K562 (cell line): ENCODE measurements at places on chromosomes 4 and X. TPM values are rescaled to one million over a fixed set of nuclear protein-coding genes. Genes with fewer than 3 reads are reported as not detected.

- H3K36me3 ChIP-seq = no peaks in the 10 kb centered on the region
- H3K27me3 ChIP-seq = no peaks in the 10 kb centered on the region
- H3K27ac ChIP-seq = no peak overlapping the region
- no peak for DNase-seq
- H3K4me3 ChIP-seq = no peak overlapping the region
These were observed 109.2 kb upstream of the GRPR start for GRCh38 chrX:16014171-16014570.

NPY2R gene
- polyA plus RNA-seq = not detected in 2 replicates

PHKA1 gene
- 5.1 and 5.8 TPM in 2 replicates for polyA plus RNA-seq

GRCh38 chr4:89725268-89725667 is 111.7 kb downstream of the SNCA start:
- no peak overlapping the region for H3K27ac ChIP-seq
- no peak for DNase-seq
- H3K4me3 ChIP-seq = no peak overlapping the region
- H3K4me1 ChIP-seq = no peaks in the 10 kb centered on the region

XPNPEP2 gene
- 0.19 TPM in 1 of 2 replicates, not detected in the other for polyA plus RNA-seq

GRCh38 chrX:132749406-132749805 is 209.0 kb downstream of the HS6ST2 start:
- no peak overlapping the region for H3K4me3 ChIP-seq
- no peaks in the 10 kb centered on the region for H3K4me1 ChIP-seq
- no peaks in the 10 kb centered on the region for H3K36me3 ChIP-seq
- DNase-seq = no peak

MAP9 gene
- 0.04 TPM in 1 of 2 replicates, not detected in the other for polyA plus RNA-seq

DCAF12L1 gene
- polyA plus RNA-seq = not detected in 2 replicates

DNA sequence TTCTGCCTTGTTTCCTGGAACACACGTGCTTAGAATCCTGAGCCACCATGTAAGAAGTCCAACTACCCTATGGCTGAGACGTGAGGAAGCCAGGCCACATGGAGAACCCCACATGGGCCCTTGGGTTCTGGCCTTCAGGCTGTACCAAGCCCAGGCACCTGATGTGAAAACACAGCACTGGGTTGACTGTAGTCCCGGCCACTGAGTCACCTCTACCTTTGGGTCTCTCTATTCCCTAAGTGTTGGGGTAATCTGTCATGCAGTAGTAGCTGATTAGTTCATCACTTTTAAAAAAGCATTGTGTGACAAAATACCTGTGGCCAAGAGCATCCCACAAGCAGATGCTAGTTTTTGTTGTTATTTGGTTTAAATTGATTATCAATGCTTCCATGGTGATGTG is 24.3 kb downstream of the CFAP97 start:
- peaks cover 45% of the 10 kb centered on the region for H3K36me3 ChIP-seq
- H3K4me3 ChIP-seq = no peak overlapping the region
- no peak overlapping the region for H3K27ac ChIP-seq
- DNase-seq = no peak
- no peaks in the 10 kb centered on the region for H3K27me3 ChIP-seq

DNA sequence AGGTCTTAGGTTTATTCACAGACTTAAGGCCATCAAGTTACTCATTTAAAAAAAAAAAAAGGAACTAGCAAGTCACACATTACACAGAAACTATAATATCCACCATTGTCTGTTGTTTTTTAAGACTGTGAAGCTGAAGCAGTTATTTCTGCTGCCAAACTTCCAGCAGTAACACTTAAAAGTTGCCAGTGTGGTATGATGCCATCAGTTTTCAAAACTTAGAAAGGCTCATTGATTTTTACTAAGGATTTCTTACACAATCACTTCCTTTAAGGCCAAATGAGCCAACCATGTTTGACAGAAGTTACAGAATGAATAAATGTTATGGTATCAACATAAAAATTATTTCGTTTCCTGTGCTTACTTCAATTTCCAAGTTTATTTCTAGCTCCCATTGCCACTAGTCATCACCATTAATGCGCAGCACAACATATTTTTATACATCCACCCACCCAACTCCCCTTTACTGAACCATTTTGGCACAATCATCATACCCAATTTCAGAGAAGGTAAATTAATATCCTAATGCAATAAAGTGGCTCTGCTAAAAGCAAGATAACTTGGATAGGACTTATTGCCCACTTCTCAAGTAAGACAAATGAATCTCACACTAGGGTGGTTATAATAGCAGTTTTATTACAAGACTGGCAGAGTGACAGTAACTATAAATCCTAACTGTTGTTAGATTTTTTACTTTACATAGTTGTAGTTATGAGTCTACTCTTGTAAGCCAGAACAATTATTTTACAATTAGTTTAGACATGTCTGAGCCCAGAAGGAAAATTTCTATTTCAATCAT is 13.1 kb downstream of the PDGFC start:
- H3K4me1 ChIP-seq = no peaks in the 10 kb centered on the region
- no peaks in the 10 kb centered on the region for H3K36me3 ChIP-seq
- H3K4me3 ChIP-seq = no peak overlapping the region
- no peak overlapping the region for H3K27ac ChIP-seq

GRCh38 chrX:82127228-82128123 is 925.6 kb downstream of the SH3BGRL start:
- DNase-seq = no peak
- H3K4me1 ChIP-seq = no peaks in the 10 kb centered on the region
- no peak overlapping the region for H3K4me3 ChIP-seq

DNA sequence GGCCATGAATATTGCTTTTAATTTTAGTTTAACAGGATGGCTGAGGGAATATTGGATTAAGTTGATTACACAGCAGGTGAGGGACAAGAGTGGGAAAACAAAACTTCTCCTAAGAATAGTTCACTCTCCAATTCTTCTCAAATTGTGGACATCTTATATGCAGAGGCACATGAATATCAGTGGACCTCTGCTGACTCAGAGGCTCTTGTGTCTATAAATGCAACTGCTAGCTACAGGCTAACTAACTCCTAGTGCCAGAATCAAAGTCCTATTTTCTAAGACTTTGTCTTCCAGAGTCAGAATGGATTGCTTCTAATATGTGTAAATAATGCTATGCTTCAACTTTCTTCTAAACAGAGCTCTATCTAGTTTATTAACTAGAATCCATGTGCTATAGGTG is 175.8 kb downstream of the IL15 start:
- no peak overlapping the region for H3K4me3 ChIP-seq
- no peaks in the 10 kb centered on the region for H3K4me1 ChIP-seq
- H3K27me3 ChIP-seq = no peaks in the 10 kb centered on the region
- no peak overlapping the region for H3K27ac ChIP-seq

DNA sequence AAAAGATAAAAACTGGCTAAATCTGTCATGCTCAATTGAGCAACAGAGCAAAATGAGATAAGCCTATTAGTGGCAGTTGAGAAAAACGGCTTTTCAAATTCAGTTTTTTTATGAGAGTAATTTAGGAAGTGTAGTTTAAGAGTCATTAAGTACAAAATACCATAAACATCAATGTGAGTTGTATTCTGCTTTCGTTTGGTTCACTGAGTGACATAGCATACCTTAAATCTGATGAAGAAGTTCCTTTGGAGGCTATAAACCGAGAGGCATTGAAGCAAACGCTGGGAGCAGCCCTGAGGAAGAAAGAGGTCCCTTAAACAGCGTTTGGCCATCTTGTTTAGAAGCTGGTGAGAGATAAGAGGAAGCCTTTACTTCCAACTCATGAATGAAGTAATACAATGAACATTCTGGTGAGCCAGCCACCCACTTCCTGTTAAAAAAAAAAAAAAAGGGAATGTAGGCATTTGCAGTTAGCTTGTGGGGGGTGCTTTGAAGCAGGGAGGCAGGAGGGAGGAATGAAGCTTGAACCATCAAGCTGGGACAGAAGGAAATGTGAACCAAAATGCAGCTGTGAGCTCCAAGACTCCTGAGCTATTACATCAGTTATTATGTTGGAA is 132.3 kb downstream of the ZNF330 start:
- peaks cover 8% of the 10 kb centered on the region; the same call in 1 of the 3 replicates for H3K4me1 ChIP-seq
- H3K36me3 ChIP-seq = no peaks in the 10 kb centered on the region
- H3K27ac ChIP-seq = peak overlapping the region; percentile 78

GRCh38 chrX:138745196-138745595 is 33.7 kb upstream of the FGF13 start:
- no peaks in the 10 kb centered on the region for H3K27me3 ChIP-seq
- H3K4me1 ChIP-seq = no peaks in the 10 kb centered on the region
- no peak overlapping the region for H3K4me3 ChIP-seq
- peaks cover 3% of the 10 kb centered on the region; the same call in 1 of the 3 replicates for H3K36me3 ChIP-seq
- H3K27ac ChIP-seq = no peak overlapping the region
- peak; percentile 59 for DNase-seq

PCDH7 gene
- not detected in 2 replicates for polyA plus RNA-seq

SUPT20HL1 gene
- polyA plus RNA-seq = not detected in 2 replicates

DNA sequence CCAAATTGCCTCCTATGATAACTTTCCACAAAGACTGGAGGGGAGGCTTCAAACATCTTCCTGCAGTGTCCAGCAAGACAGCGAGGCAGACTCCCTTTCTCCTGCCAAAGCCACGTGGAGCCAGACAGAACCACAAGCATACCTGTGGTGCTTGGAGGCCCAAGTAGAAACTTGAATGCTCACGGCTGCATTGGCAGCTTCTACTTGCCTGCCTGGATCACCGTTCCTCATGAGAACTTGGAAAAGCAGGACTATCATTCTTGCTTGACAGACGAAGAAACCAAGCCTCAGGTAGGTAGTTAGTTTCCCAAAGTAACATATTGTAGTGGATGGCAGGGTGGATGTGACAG is 216.3 kb upstream of the SFRP2 start:
- DNase-seq = no peak
- H3K27ac ChIP-seq = no peak overlapping the region
- no peaks in the 10 kb centered on the region for H3K36me3 ChIP-seq
- no peaks in the 10 kb centered on the region for H3K4me1 ChIP-seq
- H3K27me3 ChIP-seq = no peaks in the 10 kb centered on the region

SPATA4 gene
- not detected in 2 replicates for polyA plus RNA-seq

SERTM2 gene
- 0.08 and 0.11 TPM in 2 replicates for polyA plus RNA-seq

MSN gene
- 193 and 236 TPM in 2 replicates for polyA plus RNA-seq

DNA sequence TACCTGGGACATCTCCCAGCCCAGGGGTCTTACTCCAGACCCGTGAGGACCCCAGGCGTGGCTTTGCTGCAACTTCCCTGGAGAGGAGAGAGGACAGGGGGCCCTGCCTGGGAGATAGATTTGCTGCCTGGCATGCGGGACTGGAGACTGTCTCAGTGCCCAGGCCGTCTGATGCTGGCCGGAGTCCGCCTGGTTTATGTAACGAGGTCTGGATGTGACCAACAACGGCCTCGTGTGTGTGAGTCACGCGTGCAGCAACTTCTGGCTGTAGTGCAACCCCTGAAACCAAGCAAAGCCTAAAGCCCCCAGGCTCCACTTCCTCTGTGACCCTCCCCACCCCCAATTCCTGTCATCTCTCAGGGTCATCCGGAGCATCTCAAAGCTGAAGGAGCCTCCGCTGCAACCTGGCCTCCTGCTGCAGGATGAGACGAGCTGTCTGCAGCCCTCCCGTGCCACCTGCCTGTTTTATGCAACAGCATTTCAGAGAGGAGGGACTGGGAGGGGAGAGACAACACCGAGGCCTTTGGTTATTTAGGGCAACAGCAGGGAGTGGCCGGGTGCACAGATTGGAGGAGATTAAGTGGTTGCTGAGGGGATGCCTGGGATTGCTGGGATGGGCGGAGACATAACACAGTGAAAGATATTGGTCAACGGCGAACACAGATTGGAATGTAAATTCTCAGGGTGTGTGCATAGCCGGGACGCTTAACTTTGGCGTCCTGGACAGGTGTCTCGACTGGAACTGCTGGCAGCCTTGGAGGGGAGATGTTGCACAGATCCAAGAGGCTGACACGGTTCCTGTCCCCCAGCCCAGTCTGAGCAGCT is 16.0 kb downstream of the XG start:
- no peak overlapping the region for H3K4me3 ChIP-seq
- H3K36me3 ChIP-seq = no peaks in the 10 kb centered on the region
- H3K4me1 ChIP-seq = no peaks in the 10 kb centered on the region
- H3K27ac ChIP-seq = no peak overlapping the region
- peaks cover 24% of the 10 kb centered on the region for H3K27me3 ChIP-seq
- no peak for DNase-seq

NXF2B gene
- polyA plus RNA-seq = 0.80 and 1.8 TPM in 2 replicates

- H3K4me3 ChIP-seq = no peak overlapping the region
- no peaks in the 10 kb centered on the region for H3K36me3 ChIP-seq
- H3K27ac ChIP-seq = no peak overlapping the region
- H3K27me3 ChIP-seq = no peaks in the 10 kb centered on the region
- no peaks in the 10 kb centered on the region for H3K4me1 ChIP-seq
These were observed 47.4 kb downstream of the SMIM14 start for GRCh38 chr4:39591290-39591689.

DNA sequence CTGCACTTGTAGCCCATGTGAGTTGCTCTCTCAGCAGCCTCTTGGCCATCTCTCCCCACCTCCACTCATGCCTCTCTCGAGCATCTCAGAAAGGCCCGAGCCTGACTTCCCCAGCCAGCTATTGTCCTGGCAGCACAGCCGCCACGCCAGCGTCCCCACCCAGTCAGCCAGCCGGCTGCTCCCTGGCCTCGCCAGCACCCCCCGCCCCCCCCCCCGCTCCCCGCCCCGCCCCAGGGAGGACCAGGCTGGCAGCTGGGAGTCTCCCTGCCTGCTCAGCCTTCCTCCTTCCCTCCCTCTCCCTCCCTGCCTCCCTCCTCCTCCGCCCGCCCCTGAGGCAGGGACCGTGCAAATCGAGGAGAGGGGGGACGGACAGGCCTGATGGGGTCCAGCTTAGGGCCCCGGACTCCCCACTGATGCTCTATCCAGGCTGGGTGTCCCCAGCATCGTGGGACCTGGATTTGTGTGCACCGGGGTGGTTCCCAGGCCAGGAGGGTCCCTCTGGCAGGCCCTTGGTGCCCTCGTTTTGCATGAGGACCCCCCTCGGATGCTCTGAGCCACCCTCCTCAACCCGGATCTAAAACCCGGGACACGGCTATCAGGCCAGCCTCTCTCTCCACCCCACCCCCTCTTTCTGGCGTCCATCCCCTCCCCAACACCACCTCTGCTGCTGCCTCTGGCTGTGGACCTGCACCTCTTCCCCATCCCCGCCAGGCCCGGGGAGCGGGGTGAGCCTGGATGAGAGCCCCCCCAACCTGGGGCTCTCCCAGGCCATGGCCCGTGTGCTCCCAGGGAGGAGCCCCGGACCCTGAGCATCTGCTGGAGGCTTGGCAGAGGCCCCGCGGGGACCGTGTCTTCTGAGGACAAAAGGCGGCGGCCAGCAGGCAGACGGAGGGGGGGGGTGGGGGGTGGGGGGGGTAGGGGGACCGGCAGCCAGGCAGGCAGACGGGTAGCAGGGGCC is at the start of gene GPR173:
Gene GPR173 (plus strand): TSS at position 621 of the 958 bp plus-strand sequence. CDS start 27,833 bp downstream, outside the sequence.
- H3K4me3 ChIP-seq = no peak within 1 kb of the TSS
- H3K27ac ChIP-seq = no peak within 1 kb of the TSS
- no peak for DNase-seq
- H3K27me3 ChIP-seq = peaks cover 5% of the 10 kb centered on the region
- no peaks in the 10 kb centered on the region for H3K36me3 ChIP-seq

DNA sequence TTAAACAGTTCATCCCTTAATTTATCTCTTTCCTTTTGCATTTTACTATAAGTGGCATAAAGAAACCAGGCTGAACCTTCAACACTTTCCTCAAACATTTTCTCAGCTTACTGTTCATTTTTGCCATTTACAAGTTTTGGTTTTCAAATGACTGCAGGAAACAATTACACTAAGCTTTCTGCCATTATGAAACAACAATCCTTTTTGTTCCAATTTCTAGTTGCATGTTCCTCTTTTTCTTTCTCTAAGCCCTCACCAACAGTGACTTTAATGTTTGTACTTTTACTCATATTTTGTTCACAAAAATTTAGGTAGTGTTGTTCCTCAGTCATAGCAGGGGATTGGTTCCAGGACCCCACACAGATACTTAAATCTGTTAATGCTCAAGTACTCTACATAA is 1526.1 kb downstream of the STIM2 start:
- DNase-seq = no peak
- H3K27me3 ChIP-seq = no peaks in the 10 kb centered on the region
- no peak overlapping the region for H3K4me3 ChIP-seq

FAT4 gene
- 0.01 TPM in 1 of 2 replicates, not detected in the other for polyA plus RNA-seq
